ENCODE measurements at places on chromosomes 4 and X.
A peak's percentile ranks its signal among the peaks of the same experiment; 100 is the strongest.

DNA sequence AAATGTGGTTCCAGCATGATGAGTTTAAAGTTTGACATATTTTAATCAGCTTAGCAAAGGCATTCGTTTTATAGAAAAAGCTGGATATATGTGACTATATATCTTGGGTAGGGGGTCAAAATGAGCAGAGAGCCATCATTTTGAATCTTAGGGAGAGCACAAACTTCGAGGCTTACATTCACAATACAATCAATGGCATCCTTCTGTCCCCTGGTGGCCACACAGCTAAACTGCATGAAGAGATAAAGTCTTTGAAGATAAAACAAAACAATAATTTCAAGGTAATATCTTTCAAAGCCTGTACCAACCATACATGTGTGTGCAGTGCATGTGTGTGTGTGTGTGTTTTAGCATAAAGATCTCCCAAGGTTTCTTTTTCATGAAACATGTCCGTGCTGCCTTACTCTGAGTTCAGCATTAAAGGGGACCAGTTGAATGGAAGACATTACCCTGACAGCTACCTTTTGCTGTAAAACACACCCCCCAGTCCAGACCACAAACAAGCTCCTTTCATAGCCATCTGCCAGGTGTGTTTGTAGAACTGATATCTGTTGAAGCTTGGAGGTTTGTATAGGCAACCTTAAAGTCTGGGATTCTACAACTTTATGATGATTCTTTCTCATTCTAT, 22.0 kb downstream of the DYNLT3 start:
- DNase-seq: peak; percentile 7

GRCh38 chrX:49037883-49038475, 5.2 kb downstream of the TFE3 start:
- DNase-seq: no peak

DNA sequence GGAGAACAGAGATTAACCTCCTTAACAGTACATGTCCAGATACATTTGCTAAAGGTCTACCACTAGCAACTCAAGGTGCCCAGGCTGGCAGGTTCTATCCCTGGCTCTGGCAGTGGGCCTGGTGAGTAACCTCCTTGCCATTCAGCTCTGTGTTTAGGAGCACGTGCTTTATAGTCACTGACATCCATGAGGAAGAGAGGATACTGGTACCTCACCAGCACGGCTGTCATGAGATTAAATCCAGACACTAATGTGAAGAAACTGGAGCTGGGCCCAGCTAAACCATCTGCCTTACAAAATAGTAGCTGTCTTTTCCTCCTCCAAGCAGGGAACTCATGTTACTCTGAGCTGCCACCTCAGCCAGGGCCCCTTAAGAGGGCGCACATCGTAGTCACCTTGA, 45.3 kb downstream of the GPRASP3 start:
- DNase-seq: peak; percentile 23

DNA sequence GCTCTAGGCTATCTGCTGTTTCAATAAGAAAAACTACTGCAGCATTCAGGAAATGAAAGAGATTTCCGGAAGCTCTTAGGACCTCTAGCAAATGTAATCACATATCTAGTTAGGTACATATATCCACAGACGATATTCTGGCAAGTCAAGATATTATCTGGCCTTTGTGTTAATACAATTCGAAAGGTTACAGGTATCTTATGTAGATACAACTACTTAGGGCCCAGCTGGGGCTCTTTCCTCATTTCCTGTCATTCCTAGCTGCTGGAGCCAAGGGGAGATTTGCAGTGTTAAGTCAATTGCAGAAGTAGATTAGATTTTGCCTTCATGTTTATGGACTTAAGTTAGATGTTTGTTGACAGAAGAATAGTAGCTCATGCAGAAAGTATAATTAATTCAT, 299.5 kb downstream of the ARHGAP24 start:
- DNase-seq: no peak

GRCh38 chr4:128525387-128525786, 237.8 kb upstream of the PGRMC2 start:
- peak; percentile 26 for DNase-seq

DNA sequence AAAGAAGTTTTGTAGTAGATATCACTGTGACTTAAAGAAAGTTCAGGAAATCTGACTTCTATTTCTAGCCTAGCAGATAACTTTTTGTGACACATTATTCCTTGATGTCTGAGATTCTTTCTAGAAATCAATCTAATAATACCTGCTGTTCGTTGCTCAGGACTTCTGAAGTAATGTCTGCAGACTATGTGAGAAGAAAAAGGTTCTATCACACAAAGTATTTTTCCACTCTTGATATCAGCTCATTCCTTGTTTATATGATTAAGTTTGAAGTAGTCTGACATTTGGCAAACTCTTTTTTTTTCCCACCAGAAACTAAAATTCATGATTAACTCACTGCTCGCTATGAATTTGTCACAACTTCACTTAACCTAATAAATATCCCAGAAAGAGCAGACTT, 56.6 kb downstream of the TLL1 start:
- no peak for DNase-seq

DNA sequence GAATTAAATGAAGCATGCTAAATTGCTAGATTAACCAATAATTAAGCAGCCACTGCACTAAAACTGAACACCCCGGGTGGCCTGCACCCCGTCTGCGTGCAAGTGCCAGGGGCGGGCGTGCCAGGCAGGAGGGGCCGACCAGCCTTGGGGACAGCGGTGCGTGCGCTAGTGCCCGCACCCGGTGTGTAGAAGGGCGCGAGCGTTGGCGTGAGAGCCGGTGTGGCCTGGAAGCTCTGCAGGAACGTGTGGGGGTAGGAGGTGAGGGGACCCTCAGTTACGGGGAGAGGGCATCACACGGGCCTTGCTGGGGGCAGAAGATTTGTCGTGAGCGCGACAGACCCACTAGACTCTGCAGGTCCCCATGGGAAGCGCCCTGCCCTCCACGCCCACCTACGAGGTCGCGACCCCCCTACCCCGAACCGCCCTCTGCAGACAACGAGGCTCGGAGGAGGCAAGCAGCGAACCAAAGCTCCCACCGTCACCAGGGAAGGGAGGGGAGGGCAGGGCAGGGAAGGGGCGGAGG, 105.8 kb downstream of the FAM53A start:
- DNase-seq: no peak

DNA sequence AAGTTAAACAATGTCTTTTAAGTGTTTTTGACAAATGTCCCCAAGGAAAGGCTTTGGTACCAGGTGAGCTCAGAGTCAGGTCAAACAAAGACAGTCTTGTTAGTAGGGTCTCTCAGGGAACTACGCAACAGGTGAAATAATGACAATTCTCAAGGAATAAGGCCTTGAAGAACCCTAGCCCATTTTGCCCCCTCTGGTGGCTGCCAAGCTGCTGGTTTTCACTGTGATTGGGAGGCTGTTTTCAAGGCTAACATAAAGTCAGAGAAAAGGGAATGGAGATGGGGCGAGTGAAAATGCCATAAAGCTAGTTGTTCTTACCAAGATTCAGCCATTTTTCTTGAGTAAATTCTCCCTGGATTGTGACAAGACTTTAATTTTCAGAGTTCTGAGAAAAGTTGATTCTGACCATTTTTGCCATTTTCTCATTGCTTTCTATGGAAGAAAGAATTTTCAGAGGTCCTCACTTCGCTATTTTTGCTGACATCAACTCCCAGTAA, 58.7 kb downstream of the RWDD4 start:
- DNase-seq: no peak

GRCh38 chrX:17706676-17707075, 30.6 kb upstream of the SCML1 start:
- peak; percentile 44 for DNase-seq

GRCh38 chrX:38935561-38935960, 134.3 kb downstream of the MID1IP1 start:
- no peak for DNase-seq

DNA sequence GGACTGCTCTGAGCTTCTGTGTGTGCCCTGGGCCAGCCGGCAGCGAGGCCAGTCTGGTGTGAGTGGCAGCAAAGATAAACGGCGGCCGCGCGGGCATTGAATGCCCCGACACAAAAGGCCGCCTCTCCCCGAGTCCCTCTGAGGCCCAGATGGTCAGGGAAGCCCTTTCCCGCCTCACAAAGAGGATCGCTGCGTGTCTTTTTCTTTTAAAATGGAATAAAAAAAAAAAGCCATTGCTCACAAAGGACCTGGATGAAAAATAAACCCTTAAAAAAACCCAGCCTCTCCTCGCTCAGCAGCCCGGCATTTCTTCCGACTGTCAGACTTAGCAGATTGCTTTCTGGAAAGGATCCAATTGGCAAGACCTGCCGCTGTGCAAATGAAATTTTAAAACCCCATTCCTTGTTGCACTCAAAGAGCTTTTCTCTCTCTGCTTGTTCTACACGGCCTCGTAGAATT, 578.7 kb downstream of the BCOR start:
- no peak for DNase-seq

All from hepatic stellate cell (primary cell).